NCI-H1436 (cell line): ENCODE measurements at places on chromosomes 11 and 22.

DNA sequence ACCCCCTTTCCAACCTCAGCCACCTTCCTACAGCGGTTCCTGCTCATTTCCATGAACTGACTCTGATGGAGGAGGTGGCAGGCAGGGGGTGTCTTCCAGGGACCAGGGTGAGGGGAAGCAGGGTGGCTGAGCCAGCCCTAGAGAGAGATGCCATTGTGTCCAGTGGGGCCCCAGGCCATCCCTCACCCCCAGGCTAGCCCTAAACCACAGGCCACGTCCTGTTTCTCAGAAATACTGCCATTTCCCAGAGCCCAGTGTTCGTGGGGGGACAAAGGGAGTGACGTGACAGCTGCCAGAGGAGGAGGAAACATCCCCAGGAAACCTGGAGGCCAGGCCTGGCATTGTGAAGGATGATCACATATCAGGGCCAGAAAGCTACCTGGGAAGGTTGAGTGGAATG is 39.5 kb downstream of the CHRDL2 start:
- DNase-seq = no peak

GRCh38 chr11:34136420-34136819 is 31.0 kb downstream of the NAT10 start:
- no peak for DNase-seq

GRCh38 chr22:50630376-50630775 is 2.4 kb upstream of the ARSA start:
- DNase-seq = no peak

DNA sequence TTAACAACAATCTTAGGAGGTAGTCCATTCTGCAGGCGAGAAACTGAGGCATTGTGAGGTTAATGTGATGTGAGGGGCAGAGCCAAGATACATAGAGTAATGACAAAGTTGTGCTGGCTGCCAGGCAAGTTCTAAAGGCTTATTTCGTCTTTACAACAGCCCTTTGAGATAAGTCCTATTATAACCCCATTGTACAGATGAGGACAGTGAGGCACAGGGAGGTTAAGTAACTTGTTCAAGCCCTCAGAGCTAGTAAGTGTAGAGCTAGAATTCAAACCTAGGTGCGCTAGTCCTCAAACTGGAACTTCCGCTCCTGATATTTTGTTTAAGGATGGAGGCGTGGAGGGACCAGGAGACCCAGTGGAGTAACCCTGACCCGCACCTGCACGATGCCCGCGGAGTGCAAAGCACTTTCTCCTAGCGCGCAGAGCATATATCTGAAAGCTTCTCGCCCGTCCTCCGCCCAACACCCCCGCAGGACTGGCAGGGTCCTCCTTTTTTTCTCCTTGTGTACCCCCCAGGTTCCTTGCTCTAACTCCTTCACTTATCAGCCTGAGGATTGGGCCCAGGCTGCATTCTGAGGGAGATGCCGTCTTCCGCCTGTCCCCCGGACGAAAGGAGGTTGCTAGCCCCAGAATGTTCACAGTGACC is 4.9 kb upstream of the FLI1 start:
- no peak for DNase-seq

GRCh38 chr11:133898770-133899115 is 53.4 kb upstream of the SPATA19 start:
- DNase-seq = no peak

DNA sequence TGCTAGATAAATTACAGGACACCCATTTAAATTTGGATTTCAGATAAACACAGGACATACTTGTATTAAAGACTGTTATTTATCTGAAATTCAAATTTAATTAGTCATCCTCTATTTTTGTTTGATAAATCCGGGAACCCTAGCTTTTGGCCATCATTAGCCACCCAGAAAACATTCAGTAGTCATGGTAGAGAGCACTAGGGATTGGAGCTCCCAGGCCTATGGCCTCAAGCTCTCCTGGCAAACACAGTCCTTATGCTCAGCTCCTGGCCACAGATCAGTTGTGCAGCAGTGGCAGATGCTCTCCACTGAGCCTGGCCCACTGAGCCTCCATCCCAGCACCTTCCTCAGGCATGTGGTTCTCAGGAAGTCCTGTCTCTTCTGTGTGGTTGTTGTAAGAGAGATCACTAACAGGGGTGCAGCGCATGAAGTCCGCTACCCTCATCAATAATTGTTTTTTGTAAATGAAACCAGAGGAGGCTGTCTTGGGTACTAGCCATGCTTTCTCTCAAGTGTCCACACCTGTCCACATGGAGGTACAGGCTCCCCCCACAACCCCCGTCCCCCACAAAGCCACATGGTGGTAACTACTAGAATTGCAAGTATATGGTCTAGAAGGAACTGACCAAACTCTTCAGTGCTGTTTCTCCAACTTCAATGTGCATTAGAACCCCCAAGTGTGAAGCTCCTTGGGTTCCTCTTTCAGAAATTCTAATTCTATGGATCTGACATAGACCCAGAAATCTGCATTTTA is 1.1 kb upstream of the IRAG1 start:
- no peak for DNase-seq

- no peak for DNase-seq
Measured at GRCh38 chr11:128428935-128429334, 158.4 kb downstream of the ETS1 start.

GRCh38 chr11:119590651-119591351 is 138.2 kb downstream of the NECTIN1 start:
- DNase-seq = no peak

DNA sequence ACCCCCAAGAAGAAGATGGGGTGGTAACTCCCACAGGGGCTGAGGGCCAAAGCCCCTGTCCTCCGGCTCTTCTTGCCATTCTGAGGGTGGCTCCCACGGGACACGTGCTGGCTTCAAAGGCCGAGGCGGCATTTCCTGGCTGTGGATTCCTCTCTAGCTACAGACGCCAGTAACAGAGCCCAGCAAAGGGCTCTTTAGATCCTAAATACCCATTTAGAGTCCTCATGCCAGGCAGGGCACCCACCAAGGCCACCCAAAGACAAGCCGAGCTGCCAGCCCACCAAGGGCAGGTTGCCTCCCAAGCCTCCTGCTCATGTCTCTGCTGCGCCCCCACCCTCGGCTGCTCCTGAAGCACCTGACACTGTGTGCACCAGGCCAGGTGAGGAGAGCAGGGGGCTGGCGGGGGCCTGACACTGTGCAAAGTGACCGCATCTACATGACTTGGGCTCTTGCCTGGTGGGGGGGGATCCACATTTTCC is 5.7 kb downstream of the LRFN4 start:
- DNase-seq = no peak

DNA sequence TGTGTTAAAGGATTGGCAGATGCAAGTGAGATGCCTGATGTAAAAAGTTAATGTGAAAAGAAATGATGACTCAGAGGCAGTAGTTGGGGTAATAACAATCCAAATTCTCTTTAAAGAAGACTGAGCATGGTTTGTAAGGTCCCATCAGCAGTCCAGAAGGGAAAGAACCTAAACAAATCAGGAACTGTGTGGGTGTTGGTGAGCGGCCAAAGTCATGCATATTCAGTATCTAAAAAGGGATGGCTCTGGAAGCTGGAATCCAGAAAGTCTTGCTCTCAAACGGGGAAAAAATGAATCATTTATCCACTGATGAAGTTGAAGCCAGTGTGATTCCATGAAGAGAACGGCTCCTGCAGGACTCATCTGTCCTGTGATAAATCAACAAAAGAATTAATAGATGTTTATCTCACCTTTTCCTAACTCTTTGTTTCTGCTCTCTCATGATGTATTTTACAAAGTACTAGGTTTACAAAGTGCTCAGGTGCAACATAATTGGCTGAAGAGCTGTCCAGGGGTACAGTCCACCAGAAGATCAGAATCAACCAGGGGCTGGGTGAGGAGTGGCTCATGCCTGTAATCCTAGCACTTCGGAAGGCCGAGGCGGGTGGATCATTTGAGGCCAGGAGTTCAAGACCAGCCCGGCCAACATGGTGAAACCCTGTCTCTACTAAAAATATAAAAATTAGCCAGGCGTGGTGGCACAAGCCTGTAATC is 20.5 kb upstream of the SORL1-AS1 start:
- DNase-seq = no peak

DNA sequence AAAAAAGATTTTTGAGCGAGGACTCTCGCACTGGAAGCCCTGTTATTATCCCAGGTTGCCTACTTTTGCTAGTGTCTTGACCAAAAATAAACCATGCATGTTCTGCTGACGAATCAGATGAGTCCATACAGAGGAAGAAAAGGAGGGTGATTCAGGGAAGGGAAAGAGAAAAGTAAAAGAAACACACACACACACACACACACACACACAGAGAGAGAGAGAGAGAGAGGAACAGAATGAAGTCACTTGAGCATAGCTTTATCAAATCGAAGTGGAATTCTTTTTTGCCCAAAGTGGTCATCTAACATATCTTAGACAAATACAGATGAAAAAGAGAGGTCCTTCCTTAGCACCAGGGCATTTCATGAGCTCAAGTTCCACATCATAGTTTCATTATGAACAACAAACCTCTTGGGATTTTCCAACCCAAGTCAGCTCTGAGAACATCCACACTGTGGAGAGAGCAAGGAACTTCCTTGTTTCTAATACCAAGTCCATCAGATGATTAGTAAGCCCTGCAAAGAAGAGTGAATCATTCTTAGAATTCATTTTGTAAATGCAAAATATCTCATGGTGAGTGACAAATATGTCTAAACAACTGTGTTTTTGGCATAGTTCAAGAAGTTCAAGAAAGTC is 7.7 kb upstream of the MMP12 start:
- DNase-seq = no peak

GRCh38 chr22:31952094-31952401 is 7.7 kb downstream of the YWHAH start:
- DNase-seq = no peak

DNA sequence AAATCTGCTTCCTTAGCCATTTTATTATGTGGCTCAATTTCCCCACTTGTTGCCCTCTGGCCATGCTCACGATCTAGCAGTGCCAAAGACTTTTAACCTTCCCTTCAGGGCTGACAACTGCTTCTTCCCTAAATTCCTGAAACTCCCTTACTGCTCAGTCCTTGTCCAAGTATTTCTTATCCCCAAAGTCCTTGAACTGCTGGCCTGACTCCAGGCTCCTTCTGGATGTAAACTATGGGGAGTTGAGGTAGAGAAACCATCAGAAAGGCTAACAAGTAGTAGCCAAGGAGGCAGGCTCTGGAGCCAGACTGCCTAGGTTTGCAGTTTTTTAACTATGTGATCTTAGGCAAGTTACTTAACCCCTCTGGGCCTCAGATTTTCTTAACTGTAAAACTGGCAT is 258.7 kb upstream of the CCDC90B start:
- no peak for DNase-seq

- DNase-seq = no peak
Measured at GRCh38 chr11:11843211-11843621, 1.4 kb downstream of the USP47 start.

- DNase-seq = no peak
Measured at GRCh38 chr11:8831861-8832260, 79.1 kb upstream of the AKIP1 start.

GRCh38 chr11:107563702-107564101 is 1.8 kb downstream of the ALKBH8 start:
- DNase-seq = peak; percentile 13

DNA sequence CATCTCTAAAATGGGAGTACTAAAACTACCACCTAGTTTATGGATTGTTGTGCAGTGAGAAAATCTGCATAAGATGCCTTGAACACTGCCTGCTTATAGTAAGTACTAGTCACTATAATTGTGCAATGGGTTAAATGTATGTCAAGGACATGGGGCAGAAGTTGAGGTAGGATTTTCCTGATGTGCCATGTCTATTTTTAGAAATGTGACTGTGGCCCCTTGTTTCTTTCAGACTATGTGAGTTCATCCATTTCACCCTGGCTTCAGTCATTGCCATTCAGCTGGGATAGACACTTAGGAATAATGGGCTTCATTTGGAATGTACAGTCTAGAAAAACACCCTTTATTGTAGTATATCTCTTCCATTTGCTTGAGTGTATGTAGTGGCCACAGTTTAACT is 51.4 kb downstream of the BDNF start:
- no peak for DNase-seq

GRCh38 chr22:43376765-43377547 is 33.8 kb upstream of the SCUBE1 start:
- peak; percentile 52 for DNase-seq

DNA sequence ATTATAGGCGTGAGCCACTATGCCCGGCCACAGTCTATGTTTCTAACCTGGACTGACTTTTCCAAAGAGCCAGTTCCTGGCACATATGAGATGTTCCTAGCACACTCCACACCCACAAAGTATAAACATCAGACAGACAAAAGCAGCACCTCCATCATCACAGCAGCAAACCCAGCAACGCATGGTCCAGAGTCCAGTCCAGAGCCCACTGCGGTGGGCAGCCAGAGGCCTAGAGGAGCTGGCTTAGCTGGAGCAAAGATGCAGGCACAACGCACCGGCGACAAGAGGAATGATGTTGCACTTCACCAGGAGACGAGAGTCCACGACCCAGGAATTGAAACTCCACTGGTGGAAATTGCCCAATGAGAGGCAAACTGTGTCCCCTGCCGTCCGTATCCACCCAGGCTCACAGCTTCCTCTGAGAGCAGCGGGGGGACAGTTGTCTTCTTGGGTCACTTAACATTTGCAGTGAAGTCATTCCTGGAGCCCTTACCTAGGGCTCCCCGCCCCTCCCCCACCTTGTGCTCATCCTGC is 36.6 kb downstream of the RPS6KA4 start:
- no peak for DNase-seq

- no peak for DNase-seq
Measured at GRCh38 chr11:18721561-18722292, 4.3 kb downstream of the IGSF22 start.

DNA sequence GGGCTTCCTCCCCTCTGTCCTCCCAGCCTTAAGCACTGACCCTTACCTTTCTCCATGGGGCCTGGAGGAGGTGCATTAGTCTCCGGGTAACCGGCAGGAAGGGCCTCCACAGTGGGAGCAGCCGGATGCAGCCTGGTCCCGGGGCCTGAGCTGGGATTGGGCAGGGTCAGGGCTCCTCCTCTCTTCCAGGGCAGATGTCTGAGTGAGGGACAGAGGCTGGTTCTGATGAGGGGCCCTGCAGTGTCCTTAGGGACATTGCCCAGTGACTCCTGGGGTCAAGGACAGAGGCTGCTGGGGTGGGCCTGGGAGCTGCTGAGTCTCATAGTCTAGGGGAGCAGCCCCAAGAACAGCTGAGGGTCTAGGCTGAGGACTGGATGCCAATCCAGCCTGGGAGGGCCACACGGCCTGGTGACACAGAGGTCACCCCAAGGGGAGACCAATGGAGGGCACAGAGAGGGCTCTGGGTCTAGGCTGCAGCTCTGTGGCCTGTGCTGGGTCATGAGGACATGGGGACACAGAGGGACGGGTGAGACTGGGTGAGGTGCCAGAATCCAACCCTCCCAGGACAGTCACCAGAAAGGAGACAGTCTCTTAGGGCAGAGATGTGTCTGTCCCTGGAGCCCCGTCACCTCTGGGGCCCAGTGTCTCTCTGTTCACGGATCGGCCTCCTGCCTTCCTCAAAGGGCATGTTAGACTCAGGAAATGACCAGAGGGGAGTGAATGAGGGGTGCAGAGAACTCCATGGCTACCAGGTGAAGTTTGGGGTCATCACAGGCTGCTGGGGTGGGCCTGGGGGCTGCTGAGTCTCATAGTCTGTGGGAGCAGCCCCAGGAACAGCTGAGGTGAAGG is 6.5 kb downstream of the IGLL5 start:
- DNase-seq = no peak

GRCh38 chr22:20153945-20154344 is 3.1 kb upstream of the CCDC188 start:
- DNase-seq = no peak

- DNase-seq = peak; percentile 72
Measured at GRCh38 chr22:50627642-50628542, at the start of gene ARSA. TSS of gene ARSA (minus strand) at chr22:50628152. CDS start at chr22:50627779, 373 bp downstream.
